ENCODE measurements at places on chromosomes 12 and 14.
A peak's percentile ranks its signal among the peaks of the same experiment; 100 is the strongest.

GRCh38 chr12:39887856-39888255, 218.0 kb downstream of the SLC2A13 start:
- no peak for DNase-seq

- no peak for DNase-seq
These were observed 319.2 kb downstream of the NUAK1 start for GRCh38 chr12:105819549-105819948.

- DNase-seq = no peak
These were observed 4.2 kb downstream of the PPTC7 start for GRCh38 chr12:110578694-110579534.

DNA sequence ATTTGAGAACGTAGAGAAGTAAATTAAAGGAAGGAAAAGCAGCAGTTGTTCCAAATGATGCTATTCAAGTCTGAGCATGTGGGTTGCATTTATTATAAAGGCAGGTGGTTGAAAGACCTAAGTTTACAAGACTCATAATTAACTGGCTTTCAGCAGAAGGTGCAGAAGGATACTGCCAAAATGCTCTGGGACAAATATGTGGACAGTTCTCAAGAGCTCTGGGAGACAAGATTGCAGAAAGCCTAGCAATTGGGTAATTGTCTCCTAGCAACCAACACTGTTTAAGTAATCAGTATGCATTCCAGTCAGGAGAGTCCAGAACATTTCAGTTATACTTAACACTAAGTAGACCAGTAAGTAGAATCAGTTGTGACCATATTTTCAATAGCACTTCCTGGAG, 131.5 kb downstream of the GPR135 start:
- DNase-seq = peak; percentile 18

- no peak for DNase-seq
These were observed 142.8 kb upstream of the FKBP4 start for GRCh38 chr12:2652011-2652400.

GRCh38 chr12:53388932-53389331, 9.0 kb downstream of the SP1 start:
- no peak for DNase-seq

DNA sequence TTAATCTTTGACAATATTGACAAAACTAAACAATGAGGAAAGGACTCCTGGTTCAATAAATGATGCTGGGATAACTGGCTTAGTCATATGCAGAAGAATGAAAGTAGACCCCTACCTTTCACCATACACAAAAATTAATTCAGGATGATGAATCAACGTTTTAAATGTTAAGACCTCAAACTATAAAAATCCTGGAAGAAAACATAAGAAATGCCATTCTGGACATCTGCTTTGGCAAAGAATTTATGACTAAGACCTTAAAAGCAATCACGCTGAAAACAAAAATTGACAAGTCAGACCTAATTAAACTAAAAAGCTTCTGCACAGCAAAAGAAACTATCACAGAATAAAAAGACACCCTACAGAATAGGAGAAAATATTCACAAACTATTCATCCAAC, 97.4 kb downstream of the LMNTD1 start:
- DNase-seq = no peak

DNA sequence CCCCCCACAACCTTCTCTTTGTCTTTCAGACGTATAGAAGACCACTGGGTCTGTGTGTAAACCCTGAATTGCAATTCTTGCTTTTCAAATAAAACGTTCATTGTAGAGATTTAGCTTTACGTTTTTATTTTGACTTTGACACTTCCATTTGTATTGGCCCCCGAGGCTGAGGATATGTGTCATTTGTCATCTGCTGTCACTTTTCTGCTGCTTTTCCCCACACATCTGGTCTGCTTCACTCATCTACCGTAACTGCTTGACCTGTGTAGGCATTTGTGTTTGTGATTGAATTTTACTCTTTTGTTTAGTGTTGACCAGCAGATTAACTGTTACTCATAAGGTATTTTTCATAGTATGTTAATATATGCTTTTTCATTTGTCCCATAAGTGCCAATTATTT, 157.2 kb upstream of the SYT10 start:
- no peak for DNase-seq

GRCh38 chr12:104694161-104694560, 237.4 kb downstream of the CHST11 start:
- no peak for DNase-seq

- DNase-seq = no peak
These were observed 23.7 kb downstream of the BCL2L14 start for GRCh38 chr12:12094481-12094880.

Measured in common myeloid progenitor, CD34-positive (primary cell).